Stimulated activated CD4-positive, alpha-beta T cell treated with anti-CD3 and anti-CD28 coated beads, Interleukin-4, amount 100 ng/mL, for 1 hour (primary cell): ENCODE measurements at places on chromosomes 1 and 21.

DNA sequence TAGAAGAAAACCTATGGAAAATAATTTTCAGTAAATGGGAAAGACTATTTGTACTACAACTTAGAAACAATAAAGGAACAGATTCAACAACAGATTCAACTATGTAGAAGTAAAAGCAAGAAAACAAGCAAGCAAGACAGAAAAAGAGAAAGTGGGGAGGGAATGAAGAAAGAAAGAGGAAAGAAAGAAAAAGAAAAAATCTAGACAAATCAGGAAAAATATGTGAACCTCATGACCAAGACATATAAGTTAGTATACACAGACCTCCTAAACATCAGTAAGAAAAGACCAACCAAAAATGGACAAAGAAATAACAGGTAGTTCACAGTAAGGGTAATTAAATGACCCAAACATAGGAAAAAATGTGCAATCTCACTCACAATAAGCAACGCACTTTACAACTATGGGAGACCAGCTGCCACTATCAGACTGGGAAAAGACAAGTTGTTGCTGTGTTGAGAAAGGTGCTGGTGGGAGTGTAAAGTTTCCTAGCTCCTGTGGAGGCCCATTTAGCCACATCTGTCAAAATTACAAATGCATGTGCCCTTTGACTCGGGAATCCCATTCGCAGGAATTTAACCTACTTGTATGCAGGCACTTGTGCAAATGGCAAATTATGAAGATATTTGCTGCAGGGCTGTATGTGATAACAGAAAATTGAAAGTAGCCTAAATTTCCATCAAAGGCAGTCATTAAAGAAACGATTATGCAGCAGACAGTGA lies 13.9 kb upstream of the MAP3K21 start:
- DNase-seq = no peak

DNA sequence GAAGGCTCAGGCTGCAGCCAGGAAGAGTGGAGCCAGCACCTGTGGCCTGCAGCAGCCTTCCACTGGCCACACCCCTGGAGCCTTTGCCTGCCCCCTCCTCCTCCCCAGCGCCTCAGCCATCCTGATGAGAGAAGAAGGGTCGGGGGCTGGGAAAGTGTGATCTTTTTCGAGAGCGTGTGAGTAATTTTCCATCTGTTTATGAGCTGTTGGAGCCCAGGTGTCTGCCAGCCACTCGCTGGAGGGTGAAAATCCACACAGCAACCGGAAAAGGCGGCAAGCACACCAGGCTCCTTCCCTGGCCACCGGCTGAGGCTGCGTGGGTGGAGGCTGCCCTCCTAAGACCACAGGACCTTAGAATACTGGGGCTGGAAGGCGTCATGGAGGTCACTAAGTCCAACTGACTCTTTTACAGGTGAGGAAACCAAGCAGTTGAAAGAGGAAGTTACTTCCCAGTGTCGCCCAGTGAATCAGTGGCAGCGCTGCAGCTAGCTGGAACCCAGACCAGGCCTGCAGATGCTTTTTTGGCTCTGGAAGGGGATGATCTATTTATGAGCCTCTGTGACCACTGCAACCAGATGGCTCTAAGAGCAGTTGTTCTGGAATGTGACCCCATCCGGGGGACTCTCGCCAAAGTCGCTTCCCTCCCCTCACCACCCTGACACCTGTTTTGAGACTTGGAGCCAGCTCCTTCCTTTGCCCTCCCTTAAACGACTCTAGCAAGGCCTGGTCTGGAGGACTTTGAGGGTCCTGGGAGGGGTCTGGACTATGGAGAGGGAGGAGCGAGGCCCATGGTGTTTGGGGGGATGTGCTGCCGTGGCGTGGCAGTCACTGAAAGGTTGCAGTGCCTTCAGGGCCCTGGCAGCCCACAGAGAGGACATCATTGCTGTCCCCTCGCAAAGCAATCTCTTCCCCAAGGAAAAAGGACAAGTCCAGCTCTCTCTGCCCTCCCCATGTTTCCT lies 54.5 kb downstream of the LGR6 start:
- no peak for DNase-seq

GRCh38 chr21:46295177-46295770 lies 9.1 kb downstream of the YBEY start:
- no peak for DNase-seq

DNA sequence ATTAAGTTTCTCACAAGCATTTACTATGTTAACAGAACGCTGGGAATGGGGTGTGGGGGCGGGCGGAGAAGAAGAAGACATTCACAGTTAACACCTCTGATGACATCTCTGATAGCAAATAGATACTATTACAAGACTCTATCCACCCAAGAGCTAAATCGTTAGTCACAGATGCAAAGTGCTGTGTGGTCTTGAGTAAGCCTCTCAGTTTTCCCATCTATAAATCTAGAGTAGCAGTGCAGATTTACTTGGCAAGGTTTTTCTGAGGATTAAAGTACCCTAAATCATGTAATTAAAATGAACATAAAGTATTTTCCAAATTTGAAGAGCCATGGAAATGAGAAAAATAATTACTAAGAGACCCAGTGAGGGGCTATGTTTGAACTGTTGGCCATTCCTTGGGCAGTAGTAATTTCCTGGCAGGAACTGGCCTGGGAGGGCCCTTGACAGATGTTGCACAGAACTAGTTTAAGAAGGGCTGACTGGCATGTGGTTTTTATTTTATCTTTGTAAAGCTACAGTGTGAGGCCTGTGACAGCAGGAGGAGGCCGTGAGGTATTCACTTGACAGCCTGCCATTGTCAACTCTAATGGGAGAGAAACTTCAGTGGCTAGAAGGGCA lies 58.7 kb upstream of the APOBEC4 start:
- DNase-seq = no peak

DNA sequence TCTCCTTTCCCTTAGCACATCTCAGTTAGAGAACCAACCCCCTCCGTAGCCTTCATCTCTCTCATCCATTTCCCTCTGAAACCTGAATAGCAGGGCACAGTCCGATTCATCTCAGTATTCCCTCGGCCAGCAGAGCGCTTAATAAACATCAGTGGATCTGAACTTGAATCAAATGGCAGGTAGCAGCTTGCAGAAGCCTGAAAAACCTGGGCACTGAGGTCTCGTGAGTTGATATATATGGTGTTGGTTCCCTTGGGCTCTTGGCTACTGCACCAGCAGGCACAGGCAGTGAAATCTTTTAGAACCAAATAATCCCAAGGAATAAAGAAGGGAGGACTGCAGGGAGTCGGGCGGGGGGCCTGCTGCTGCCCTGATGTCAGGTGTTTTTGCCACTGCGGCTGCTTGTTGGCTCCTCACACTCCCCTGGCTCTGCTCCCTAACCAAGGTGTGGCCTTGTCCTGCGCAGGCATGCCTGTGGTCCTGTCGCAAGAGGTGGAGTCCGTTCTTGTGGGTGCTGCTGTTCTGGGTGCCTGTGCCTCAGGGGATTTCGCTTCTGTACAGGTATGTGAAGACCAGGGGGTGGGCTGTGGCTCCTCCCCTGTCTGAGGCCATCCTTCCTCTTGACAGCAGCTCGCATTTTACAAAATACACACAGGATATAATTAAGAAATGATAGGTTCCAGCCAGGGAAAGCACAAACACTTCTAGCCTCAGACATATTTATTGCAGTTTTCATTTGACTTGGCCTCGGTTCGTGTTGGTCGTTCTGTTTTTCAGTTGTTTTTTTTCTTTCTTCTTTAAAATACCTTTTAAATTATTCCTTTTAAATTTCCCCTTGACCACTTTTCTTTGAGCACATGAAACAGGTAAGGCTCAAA lies 140.9 kb upstream of the HOOK1 start:
- no peak for DNase-seq

DNA sequence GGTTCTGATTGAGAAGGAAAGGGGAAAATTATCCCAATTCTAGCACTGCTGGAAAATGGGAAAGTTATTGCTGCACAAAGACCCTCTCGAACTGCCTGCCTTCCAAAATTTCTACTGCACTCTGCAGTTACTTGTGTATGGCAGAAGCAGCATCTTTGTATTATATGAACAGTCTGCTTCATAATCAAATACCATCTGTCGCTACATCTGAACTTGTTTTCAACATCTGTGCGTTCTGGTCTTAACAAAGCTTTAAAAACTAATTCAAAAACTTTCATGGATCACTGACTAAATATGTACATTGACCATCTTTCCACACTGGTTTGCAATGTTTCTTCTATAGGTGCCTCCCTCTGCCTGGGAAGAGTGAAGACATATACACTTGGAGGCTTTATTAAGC lies 79.2 kb downstream of the PROX1 start:
- no peak for DNase-seq

GRCh38 chr1:33966346-33967141 lies 102.7 kb downstream of the HMGB4 start:
- DNase-seq = no peak
